Epithelial cell of prostate (primary cell): ENCODE measurements at places on chromosomes 3 and 15.

DNA sequence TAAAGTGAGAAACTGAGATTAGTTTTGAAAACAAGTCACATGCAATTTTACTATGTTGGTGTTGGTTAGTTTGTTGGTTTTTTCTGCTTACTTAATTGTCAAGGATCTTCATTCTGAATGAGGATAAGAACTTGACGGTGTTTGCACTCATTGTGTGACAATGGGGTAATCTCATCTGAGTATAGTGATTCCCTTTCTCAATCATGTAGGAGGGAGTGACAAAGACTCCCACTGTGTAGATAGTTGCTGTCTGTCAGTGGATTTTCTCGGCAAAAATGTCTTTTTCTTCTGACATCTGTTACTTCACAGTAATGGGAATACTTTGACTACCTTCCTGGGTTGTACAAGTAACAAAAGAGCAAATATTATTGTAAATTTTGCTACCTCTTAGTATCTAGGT is 23.5 kb downstream of the KCNH8 start:
- DNase-seq, result no peak

- DNase-seq, result no peak
Observed at GRCh38 chr15:79002581-79002980, 57.7 kb upstream of the CTSH start.

GRCh38 chr3:148315756-148316155 is 381.9 kb upstream of the AGTR1 start:
- DNase-seq, result no peak

DNA sequence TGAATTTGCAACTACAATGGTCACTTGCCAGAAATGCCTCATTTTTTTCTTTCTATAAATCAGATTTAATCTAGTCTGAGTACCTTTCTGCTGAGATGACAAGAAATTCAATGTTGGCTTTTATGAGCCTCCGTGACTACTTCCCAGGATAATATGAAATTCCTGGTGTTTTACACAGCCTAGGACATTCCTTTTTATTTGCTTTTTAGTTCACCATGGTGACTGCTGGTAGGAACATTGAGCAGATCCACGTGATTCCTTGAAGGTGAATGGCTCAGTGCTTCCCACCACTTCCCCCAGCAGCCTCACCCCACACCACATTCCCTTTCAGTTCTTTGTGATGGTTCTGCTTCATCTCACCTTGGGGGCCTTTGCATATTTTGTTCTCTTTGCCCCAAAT is 4.3 kb upstream of the NPTN start:
- DNase-seq, result no peak

DNA sequence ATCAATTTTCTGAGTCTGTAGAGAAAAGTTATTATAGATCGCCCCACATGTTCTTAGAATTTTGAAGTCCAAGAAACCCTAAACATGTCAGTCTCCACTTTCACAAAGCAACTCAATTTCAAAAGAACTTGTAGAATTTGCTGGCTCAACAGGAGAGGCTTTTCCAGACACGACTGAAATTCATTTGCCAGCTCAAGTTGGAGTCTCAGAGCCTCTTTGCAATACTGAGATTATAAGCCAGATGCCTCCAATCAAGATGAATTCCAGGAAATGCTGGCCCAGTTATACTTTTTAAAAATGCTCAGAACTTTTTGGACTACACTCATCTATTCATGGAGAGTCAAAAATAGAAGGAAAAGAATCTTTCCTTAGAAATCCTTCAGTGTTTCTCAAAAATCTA is 56.9 kb upstream of the NLGN1 start:
- DNase-seq, result no peak

DNA sequence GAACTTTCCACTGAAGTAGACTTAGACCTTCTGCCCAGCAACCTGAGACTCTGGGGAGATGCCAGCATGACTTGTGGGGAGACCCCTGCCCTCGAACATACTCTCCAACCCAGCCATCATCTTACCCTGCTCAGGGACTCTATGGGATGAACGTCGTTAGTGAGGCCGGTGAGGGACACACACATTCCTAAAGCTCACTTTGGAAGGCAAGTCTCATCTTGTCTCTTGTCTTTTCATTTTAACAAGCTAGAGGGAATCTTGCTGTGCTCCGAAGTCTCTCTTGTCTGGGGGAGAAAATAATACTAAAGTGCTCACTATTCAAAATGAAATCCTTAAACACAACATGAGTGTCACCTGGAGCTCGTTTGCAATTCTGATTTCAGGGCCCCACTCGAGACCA is 239.5 kb upstream of the HES1 start:
- DNase-seq, result no peak

- DNase-seq, result no peak
Observed at GRCh38 chr3:178340506-178340905, 195.7 kb upstream of the KCNMB2 start.

GRCh38 chr3:100335434-100335833 is 877 bp downstream of the NIT2 start:
- DNase-seq, result no peak

DNA sequence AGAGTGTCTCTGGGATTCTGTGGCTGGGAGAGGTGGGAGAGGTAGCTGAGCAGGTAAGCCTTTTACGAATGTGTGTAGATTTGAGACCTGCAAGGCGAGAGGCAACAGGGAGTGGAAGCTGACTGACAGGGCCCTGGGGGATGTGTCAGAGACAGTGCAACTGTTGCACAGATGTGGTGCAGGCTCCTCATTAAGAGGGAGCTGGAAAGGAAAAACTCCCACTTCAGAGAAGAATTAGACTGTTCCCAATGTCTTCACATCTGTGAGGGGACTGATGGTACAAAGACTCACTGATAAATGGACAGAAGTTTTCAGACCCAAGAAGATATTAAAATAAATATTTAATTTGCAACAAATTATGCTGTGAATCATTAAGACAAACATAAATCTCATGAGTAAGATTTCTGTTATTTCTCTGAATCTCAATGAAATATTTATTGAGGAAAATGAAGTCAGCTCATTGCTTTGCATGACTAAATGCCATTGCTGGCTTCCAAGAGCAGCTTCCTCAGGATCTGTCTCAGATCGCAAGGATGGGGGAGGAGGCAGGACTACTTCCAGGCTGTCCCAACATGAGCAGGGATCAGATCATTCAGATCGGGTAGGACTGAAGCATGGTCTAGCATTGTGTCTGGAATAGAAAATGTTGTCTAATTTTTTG is 127.3 kb upstream of the ROPN1 start:
- no peak for DNase-seq

- DNase-seq, result no peak
Observed at GRCh38 chr3:33153782-33154181, 40.0 kb downstream of the CRTAP start.

DNA sequence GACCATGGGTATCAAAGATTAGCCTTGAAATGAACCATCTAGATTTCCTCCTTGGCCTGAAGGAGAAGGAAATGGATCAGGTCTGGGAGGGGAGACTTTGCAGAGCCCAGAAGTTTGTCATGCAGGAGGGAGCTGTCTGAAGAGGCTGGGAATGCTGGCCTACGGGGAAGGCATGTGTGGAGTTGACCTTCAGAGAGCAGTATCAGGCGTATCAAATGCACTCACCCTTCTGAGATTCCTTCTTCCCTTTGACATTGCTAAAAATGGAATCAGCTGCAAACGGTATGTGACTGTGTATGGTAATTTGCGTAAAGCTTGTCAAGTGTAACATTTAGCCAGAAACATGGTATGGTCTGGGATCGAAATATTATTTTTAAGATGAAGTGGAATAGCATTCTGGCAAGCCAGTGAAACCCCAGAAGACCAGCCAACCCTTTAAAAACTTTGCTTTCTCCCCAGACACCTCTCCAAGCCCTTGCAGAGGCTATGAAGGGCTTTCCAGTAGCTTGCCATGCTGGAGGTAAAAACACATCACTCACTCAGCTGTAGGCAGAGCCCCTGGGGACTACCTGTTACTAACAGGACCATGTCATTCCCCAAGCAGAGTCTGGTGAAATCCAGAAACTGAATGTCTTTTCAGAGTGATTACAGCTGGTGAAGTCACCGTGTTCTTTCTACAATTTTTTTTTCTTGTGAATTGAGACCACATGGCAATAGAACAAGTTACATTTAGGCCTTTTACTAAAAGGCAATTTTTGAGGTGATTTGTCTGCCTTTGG is 174.7 kb upstream of the SLC24A5 start:
- no peak for DNase-seq

DNA sequence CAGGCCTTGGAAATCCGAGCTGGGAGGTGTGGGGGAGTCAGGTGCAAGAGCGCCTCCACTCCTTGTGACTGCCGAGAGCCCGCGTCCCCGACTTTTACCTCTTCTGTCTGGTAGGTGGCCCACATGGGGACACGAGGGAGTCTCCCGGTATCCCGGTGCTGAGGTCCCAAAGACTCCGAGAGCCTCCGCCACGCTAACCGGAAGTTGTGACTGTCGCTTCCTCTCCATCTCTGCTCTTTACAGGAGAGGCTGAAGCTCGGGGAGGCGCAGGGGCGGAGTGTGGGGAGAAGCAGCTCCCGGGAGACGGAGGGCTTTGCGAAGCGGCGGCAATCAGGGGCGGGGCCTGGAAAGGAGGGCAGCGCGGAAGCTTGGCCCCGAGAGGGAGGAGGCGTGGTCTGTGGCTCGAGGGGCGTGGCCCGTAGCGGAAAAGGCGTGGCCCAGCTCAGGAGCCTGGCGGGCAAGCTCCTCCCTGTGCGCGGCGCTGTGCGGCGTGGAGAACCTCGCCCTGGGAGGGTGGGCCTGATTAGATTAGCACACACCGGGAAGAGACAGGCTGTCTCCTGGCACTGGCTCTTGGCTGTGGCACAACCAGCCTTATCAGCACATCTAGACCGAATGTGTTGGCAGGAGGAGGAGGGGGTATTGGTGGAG is 143.9 kb downstream of the GABRB3 start:
- DNase-seq, result no peak

DNA sequence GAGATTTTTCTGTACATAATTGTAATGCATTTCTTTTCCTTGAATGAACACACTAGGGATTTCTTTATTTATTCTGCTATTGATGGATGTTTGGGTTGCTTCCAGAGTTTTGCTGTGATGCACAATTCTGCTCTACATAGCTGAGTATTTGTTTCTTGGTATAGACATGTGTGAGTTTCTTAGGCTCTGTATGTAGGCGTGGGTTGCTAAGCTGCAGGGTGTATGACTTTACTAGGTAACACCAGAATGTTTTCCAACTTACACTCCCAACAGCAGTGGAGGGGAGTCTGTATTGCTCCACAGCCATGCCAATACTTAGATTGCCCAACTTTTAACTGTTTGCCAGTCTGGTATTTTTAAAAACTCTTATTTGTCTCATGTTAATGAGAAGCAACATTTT is 155.5 kb upstream of the TNIK start:
- no peak for DNase-seq

DNA sequence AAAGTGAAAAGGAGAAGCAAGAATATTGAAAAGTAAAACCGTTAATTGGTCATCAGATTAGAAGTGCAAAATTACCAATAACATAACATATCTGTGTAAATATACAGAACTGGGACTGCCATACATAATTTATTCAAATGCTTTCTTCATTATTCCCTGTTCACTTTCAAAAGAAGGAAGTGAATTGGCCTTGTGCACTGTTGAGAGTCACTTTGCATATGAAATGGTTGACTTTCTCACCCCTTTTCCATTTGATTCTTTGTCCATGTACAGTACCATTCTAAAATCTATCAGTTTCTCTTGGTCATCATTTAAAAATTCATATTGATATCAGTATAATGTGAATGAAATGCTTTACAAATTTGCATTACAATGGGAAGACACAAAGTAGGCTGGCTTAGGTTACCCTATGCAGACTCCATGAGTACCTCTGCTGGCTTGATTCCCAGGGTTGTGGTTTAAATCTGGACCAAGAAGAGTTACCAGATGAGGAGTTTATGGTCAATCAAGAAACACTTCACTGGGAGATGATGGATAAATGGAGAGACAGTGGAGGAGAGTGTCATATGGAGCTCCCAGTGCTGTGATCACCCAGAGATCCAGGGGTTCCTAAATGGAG is 210.9 kb upstream of the TOPAZ1 start:
- no peak for DNase-seq

- DNase-seq, result no peak
Observed at GRCh38 chr15:66912001-66912400, 153.4 kb upstream of the SMAD3 start.

GRCh38 chr3:64203216-64203615 is 22.1 kb downstream of the PRICKLE2 start:
- no peak for DNase-seq

GRCh38 chr15:76994001-76994400 is 925 bp upstream of the PSTPIP1 start:
- DNase-seq, result peak; percentile 29

DNA sequence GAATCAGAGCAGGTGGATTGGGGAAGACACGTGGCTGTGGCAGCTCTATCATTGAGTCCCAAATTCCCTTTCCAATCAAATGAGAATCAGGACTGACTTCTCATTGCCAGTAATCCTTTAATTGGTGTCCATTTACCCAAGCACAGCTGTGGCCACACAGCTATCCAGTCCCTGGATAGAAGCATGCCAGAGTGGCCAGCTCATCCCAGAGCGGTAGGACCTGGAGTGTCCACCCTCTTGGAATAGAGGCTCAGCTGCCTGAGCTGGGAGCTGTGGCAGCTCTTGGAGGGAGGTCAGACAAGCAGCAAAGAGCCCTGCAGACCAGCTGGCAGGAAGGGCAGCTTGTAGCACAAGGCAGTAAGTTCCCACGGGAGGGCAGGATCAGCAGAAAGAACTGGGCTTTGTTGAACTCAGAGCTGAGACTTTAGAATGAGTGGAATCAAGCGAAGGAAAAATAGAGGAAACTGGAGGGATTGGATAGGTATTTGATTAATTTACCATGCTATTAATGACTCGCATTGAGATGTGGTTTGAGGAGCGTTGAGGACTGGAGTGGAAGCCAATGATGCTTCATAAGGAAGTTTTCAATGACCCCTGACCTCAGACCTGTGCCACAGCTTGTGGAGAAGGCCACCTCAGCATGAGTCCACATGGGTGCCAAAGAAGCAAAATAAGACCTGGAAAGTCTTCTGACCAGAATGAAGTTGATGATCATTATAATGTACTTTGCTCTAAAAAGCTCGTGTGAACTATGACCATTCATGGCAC is 6.9 kb upstream of the ALPK3 start:
- DNase-seq, result no peak

GRCh38 chr3:69791919-69792399 is 52.7 kb downstream of the MITF start:
- no peak for DNase-seq

DNA sequence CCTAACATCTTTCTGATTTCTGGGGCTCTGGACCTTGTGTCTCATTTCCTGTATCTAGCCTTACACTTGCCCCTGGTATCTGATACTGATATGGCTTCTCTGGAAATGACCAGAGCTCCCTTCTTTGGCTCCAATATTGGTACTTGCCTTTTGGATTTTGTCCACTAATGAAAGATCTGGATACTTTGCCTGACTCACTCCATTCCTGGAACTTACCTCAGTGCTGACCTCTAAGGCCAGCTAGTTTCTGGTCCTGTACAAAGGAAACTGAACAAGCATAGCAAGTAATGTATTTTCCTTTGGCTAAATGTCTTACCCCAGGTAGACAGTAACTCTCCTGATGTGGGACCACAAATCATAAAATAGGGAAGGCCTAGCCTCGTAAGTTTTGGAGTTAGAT is 93.8 kb upstream of the SLC4A7 start:
- DNase-seq, result no peak

DNA sequence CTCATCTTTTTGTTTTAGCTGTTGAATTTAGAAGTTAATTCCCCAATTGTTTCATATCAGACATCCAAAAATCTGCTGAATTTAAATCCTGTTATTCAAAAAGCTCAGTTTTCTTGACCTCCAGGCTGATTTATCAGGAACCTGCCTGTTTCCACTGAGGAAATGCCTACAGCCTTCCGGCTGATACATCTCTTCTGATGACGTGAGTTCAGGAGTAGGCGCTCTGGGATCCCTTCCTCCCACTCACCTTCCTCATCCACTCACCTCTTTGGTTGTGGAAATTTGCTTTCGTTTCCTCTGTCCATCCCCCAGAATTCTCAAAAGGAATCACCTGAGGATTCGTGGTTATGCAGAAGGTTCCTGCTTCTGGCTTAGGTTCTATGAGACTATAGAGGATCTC is 55.4 kb upstream of the ALDH1A3 start:
- DNase-seq, result no peak
